ENCODE measurements at places on chromosomes 1 and 21.
A peak's percentile ranks its signal among the peaks of the same experiment; 100 is the strongest.

GRCh38 chr1:226582966-226583365, 34.4 kb downstream of the STUM start:
- no peak for DNase-seq

GRCh38 chr1:19971664-19972063, 7.8 kb downstream of the PLA2G2A start:
- no peak for DNase-seq

DNA sequence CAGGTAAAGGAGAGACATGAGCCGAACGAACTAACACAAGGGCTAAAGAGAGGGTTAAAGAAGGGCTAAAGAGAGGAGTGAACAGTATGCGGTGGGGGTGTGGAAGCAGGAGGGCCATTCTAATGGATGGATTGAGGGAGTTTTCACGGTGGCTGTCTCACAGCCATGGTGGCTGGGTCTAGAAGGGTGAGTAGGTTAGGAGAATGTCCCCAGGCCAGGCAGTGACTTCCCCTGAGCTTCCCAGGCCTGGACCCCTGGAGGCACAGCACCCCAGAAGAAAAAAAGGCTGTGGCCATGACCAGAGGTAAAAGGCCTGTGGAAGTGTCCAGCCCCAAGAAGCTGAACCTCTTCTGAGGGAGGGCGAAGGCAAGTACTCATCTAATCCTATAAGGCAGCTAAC, 3.6 kb downstream of the FNDC5 start:
- no peak for DNase-seq

- no peak for DNase-seq
These were observed at the start of gene C4BPB for GRCh38 chr1:207088701-207089626. Gene C4BPB (plus strand): TSS chr1:207088860. CDS start chr1:207089532, 672 bp downstream.

DNA sequence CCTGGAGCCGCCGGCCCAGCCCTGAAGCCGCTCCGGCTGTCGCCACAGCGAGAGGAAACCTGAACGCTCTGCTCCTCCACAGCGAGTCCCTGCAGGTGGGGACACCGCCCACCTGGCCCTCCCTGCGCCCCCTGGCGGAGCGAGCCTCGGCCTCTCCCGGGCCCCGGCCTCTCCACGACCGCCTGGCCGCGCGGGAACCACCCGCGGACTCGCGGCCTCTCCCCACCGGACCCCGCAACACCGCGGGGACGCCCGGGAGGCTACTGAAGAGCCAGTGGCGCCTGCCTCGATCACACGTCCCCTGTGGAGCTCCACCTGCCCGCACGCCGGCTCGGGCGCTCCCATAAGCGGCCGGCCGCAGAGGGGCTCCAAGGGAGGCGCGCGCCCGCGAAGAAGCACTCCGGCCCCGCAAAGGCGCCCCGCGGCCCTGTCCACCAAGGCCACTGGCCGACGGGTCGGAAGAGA, 109.6 kb downstream of the KCNN3 start:
- peak; percentile 64 for DNase-seq
